PC-9 (cell line): ENCODE measurements at places on chromosomes 11 and 22.

DNA sequence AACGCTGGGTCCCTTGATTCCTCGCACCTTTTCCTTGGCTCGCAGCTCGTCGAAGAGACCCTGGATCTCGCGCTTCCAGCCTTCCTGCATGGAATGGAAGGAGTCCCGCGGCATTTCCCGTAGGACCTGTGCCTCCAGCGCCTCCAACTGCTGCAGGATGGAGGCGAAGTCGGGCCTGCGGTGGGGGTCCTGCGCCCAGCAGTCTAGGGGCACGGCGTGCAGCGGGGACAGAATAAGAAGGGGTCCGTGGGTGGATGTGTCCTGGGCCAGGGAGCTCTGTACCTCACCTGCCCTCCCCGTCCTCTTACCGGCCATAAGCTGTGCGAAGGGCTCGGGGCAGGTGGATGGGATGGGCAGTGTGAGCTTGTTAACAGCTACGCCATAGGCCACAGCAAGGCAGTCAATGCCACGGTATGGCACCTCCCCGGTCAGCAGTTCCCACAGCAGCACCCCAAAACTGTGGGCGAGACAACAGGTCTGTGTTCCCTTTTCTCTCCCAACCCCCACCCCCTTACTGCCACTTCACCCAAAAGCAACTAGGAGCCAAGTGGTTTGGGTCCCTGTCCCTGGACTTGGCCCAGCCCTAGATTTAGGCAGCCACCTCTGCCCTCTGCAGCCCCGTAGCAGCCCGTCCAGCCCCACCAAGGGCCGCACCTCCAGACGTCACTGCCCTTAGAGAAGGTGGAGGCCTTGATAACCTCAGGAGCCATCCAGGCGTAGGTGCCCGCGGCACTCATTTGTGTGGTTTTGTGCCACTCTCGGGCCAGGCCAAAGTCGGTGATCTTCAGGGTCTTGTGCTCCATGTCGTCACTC is 6.2 kb downstream of the MAP3K11 start:
- DNase-seq, result no peak

DNA sequence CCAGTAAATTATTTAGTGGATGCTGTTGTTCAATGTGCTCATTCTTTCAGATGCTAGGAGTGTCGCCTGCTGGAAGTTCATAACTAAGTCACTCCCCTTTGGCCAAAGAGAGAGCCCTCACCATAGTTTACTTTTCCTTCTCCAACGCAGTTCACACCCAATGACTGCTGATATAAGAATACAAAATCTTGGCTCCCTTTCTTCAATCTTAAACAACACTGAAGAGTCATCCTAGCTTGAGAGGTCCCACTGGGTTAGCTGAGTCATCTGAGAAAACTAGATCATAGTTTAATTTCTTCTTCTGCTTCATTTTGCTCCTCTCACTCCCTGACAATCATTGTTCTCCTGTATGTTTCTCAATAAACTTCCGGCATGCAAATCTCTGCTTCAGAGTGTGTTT is 5.4 kb upstream of the OR52L1 start:
- DNase-seq, result no peak

DNA sequence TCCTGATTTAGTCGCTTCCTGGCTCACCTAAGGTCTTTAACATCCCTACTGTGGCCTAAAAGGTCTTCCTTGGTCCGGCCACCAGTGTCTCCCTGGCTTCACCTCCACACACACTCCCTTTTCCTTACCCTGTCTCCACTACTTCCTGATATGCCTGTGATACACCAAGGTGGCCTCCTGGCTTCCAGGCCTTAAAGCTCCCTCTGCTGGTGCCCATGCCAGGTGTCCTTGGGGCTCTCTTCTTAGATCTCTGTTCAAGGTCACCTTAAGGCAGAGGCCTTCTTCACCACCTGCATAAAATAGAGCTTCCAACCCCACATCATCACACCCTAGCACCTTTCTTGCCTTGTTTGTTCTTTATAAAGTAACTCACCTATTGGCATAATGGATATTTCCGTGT is 787.7 kb downstream of the NTM start:
- DNase-seq, result peak; percentile 41

DNA sequence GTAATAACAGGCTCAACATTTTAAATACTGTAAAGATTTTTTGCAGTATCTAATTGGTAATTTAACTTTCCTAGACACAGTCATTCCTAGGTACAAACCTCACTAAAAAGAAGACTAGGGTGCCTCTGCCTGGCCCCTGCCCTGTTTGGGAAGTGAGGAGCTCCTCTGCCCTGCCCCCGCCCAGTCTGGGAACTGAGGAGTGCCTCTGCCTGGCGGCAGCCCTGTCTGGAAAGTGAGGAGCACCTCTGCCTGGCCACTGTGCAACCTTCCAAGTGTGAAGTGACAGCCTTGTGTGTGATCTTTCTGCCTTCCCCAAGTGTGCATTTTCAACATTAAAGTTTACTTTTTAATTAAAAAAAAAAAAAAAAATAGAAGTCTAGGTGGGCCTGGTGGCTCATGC is 4.2 kb downstream of the CHORDC1 start:
- DNase-seq, result no peak

DNA sequence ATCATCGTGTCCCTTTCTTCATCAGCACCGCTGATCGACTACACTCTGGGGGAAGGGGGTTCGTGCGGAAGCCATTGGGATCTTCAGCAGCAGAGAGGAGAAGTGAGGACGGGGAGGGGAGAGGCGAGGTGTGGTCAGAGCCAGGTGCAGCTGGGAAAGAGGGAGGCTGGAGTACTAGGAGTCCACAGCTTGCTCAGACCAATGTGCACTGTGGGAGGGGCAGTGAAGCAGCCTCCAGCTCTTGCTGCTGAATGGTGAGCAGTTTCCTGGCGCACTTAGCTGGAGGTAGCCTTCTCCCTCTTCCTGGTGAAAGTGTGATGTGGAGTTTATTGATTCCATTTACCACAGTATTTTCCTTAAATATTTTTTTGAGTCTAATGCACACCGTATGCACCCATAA is 99.0 kb upstream of the NECTIN1 start:
- no peak for DNase-seq

DNA sequence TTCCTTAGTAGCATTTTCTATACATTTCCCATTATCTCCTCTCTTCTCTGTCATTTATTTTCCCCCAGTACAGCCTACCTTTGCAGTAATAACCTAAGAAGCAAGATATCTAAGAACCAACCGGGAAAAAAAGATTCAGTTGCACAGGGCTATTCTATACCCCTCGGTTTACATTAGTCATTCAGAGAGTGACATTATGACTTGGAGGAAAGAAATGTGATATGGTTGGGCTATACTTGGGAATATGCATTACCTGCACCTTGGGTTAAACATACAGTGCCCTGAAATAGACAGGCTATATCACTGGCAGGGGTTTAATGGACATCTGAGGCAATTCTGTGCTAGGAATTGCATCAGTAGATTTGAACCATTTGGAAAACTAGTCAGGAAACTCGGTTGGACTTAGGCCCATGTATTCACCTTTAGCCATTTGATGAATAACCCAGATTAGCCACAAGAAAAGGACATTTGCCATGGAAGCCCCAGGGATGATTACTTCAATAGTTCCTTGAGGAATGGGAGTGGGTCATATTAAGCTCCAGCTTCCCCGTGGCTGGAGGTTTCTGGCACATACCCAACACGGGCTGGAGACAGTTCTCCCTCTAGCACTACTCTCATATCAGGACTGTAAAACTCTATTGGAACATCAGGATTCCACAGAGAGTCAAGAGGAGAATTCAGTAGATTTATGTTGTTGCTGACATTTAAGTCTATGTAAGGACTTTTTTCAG is 973.2 kb downstream of the NTM start:
- no peak for DNase-seq

DNA sequence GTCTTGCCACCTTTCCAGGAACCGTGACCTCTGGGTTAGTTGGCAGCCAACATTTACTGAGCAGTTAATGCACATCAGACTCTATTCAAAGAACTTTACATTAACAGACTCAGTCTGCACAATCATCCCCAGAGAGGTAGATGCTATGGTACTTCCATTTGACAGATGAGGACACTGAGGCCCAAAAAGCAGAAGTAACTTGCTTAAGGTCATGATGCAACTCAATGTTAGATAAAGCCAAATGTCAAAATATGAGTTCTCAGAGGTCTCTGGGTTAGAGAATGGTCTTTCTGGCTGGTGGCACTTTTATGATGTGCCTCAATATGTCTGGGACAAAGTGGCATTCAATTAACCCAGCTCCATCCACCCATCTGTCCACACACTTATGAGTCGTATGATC is 450.0 kb downstream of the MIAT start:
- DNase-seq, result no peak

DNA sequence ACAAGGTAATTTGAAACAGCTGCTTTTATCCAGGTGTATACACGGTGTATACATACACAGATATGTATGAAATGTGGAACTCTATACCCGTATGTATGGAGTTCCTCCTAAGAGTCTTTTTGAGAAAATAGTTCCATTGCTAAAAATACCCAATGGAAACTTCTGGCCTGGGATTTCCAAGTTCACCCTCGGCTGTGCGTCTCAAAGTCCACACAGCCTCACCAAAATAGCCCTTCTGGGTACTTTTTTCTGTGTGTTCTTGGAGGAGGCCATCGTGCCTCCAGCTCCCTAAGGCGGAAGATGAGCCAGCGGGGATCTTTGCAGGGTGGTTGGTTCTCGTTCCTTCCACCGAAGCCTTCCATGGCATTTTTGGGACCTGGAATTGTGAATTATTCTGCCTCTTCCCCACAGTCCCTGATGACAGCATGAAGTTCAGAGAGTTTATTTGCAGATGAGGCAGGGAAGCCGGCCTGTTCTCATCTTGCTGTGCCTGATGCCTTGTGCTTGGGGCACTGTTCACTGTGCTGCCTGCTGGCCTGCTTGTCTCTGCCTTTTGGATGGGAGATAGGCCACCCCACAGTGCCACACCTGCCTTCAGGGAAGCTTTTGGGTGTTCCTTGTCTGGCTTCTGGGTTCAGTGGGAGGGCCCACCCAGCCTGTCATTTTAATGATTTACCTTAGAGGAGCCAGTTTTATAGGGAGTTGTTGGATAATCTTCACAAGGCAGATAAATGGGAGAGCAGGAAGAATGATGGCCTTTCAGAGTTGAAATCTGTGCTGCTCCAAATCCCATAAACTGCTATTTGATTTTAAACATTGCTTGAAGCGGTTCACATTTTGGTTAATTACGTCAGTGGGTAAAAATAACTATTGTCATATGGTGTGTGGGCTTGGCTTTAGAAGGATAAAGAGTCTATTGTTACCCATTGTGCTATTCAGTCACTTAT is 112.7 kb upstream of the OR4B1 start:
- DNase-seq, result no peak

- no peak for DNase-seq
Measured at GRCh38 chr11:62607714-62608113, 4.9 kb downstream of the EML3 start.

DNA sequence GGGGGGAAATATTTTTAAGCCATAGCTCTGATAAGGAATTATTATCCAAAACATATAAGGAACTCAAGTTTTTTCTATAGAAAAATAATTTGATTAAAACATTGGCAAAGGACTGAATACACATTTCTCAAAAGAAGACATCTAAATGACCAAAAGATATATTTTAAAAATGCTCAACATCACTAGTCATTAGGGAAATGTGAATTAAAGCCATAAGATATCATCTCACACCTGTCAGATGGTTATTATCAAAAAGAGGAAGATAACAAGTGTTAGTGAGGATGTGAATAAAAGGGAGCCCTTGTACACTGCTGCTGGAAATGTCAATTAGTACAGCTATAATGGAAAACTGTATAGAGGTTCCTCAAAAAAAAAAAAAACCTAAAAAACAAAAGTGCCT is 425.0 kb downstream of the DYNC2H1 start:
- DNase-seq, result no peak

DNA sequence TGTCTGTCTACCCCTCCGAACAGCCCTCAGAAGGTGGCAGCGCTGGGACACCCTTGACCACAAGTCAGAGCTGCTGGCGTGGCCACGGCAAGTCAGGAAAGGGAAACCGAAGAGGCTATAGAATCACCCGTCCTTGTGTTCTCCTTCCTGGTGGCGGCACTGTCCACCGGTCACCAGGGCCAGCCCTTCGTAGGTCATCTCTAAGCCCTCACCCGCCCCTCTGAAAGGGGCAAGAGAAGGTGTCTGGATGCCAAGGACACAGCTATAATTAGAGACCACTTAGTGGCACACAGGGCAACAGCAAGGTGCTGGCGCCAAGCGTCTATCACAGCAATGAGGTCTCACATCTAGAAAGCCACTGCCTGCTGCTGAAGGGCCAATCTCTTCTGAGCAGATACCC is 320.9 kb downstream of the SHANK2 start:
- DNase-seq, result no peak

GRCh38 chr11:76251226-76251575 is 44.9 kb upstream of the WNT11 start:
- no peak for DNase-seq

DNA sequence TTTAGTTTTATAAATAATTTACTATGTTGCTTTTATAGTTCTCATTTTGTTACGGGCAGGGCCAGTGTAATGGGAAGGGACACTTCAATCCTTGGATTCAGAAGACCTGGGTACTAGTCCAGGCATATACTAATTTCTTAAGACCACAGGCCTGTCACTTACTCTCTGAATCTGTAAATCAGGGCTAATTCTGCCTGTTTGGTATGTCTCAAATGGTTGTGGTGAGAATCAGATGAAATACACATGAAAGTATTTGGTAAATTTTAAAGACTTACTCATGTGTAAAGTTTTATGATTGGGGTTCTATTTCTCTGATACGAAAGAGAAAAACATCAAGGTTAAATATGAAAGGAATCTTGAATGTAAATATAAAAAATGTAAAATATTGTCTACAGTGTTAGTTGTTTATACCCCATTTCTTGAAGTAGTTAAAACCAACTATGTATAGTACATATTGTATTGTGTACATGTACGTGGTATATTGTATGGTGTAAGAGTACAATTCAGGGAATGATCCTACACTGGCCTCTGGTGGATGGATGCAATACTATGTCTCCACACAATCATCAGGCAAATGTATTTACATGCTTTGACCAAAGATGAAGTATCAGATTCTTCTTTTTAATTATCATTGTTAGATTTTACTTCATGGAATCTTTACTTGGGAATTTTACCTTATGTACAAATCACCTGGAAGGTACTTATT is 24.5 kb upstream of the RAG2 start:
- peak; percentile 38 for DNase-seq

DNA sequence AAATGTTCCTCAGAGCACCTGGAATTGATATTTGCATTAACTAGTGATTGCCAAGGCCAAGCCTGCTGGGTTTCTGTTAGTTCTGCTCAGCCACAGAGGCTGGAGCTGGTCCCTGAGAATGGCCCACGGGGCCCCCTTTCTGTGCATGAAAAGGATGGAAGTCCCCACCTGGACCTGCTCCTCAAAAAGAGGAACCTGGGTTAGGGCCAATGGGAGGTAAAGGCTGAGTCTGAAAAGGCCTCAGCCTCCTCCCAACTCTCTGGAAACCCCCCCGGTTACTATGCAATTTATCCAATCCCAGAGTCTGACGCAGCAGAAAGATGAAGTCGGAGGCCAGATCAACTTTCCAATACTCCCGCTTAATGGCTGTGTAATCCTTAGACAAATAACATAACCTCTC is 6.8 kb upstream of the CREB3L1 start:
- DNase-seq, result no peak
